Natural killer cell (primary cell): ENCODE measurements at places on chromosomes 16 and 17. TPM values are rescaled to one million over a fixed set of nuclear protein-coding genes. Genes with fewer than 3 reads are reported as not detected.

Gene HEATR9
- 15.1 TPM for total RNA-seq

Gene CCDC78
- 7.7 TPM for total RNA-seq

Gene RUNDC3A
- not detected for total RNA-seq

Gene CES3
- 0.95 TPM for total RNA-seq

Gene SUZ12
- total RNA-seq = 32.3 TPM

Gene SPN
- total RNA-seq = 435 TPM

Gene TPSAB1
- not detected for total RNA-seq

Gene CDH1
- total RNA-seq = 0.50 TPM

Gene SNAI3
- 8.4 TPM for total RNA-seq

Gene MT1E
- 3.2 TPM for total RNA-seq

Gene C16orf54
- 172 TPM for total RNA-seq

Gene DLX4
- 1.1 TPM for total RNA-seq

Gene SLC16A13
- total RNA-seq = 4.8 TPM

Gene PRCD
- total RNA-seq = 1.1 TPM

Gene KRTAP4-6
- total RNA-seq = not detected

Gene ATP2A3
- total RNA-seq = 397 TPM

Gene PSMB10
- 247 TPM for total RNA-seq

Gene GDPD1
- total RNA-seq = 5.3 TPM
